ENCODE measurements at places on chromosomes 12 and 14.

- no peak for DNase-seq
Observed at GRCh38 chr12:92064422-92064821, 81.2 kb downstream of the BTG1 start.

- DNase-seq, result no peak
Observed at GRCh38 chr12:53197011-53197640, 9.9 kb downstream of the ITGB7 start.

- no peak for DNase-seq
Observed at GRCh38 chr14:81565441-81566290, 32.0 kb upstream of the SEL1L start.

GRCh38 chr14:49114161-49114893 lies 471.9 kb downstream of the RPS29 start:
- DNase-seq, result no peak

DNA sequence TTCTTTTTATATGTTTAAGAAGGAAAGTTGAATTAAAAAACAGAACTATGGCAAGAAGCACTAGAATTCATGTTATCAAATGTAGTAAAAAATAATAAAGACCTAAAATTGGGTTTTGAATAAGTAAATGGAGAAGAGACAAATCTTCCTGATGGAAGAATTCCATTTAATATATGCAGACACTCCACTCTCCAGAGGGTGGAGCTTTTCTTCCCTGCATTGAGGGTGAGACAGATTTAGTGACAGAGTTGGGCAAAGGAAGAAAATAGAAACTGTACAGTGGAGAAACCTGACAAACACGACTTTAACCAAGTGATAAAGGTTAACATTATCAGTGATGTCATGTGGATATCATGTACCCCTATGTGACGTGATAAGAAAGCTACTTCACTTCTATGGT lies 217.6 kb downstream of the PRKD1 start:
- DNase-seq, result no peak

GRCh38 chr12:117113231-117113630 lies 14.0 kb upstream of the TESC start:
- no peak for DNase-seq

GRCh38 chr14:43155258-43155657 lies 1351.8 kb downstream of the FSCB start:
- DNase-seq, result no peak

Data from activated CD8-positive, alpha-beta memory T cell treated with anti-CD3 and anti-CD28 coated beads for 4 hours (primary cell).